Cerebellar cortex (tissue), 1 donor: ENCODE measurements at places on chromosomes 3 and 15.

- no peak for DNase-seq
Measured at GRCh38 chr3:179182902-179183301, 34.7 kb downstream of the PIK3CA start.

- no peak for DNase-seq
Measured at GRCh38 chr3:152121270-152121636, 147.5 kb upstream of the MBNL1 start.

- DNase-seq = no peak
Measured at GRCh38 chr3:174199696-174200095, 659.4 kb upstream of the NAALADL2 start.

DNA sequence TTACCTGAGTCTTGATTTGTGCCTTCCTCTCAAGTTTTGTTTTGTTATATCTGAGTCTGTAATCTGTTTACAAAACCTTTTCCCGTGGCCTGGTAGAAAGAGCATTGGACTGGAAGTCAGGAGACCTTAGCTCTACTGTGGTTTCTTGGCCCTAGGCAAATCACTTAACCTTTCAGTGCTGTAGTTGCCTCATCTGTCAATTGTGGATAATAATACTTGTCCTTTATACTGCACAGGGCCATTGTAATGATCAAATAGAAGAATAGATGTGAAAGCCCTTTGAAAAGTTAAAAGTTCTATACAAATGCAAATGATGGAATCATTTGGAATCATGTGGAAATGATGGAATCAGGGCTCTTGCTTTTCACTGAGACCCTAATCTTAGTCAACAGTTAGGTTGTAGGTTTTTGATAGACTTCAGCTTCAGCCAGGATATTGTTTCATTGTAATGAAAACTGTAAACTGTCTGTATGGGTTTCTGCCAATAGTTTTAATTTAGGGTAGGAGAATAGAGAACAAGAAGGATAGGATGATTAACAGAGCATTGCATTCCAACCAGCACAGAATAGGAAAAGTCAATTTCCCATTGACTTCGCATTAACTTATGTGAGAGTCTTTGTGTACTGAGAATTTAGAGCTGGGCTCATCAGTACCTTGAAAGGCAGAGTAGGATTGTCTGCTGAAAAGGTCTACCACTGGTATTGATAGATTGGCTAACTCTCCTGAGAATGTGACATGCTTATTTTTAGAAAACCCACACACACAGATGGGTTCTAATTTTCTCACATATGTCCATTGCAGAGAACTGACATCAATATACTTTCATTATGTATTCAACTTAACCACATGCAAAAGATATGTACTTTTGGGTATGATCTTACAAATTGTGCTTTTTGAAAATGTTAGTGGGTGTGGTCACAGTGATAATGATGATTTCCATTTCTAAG lies 21.8 kb downstream of the MAP2K5 start:
- no peak for DNase-seq

- DNase-seq = no peak
Measured at GRCh38 chr15:52559575-52559974, 9.3 kb downstream of the ARPP19 start.

- peak; percentile 70 for DNase-seq
Measured at GRCh38 chr15:56496635-56497034, 31.7 kb upstream of the MNS1 start.

GRCh38 chr3:114460459-114460858 lies 166.6 kb downstream of the TIGIT start:
- no peak for DNase-seq

DNA sequence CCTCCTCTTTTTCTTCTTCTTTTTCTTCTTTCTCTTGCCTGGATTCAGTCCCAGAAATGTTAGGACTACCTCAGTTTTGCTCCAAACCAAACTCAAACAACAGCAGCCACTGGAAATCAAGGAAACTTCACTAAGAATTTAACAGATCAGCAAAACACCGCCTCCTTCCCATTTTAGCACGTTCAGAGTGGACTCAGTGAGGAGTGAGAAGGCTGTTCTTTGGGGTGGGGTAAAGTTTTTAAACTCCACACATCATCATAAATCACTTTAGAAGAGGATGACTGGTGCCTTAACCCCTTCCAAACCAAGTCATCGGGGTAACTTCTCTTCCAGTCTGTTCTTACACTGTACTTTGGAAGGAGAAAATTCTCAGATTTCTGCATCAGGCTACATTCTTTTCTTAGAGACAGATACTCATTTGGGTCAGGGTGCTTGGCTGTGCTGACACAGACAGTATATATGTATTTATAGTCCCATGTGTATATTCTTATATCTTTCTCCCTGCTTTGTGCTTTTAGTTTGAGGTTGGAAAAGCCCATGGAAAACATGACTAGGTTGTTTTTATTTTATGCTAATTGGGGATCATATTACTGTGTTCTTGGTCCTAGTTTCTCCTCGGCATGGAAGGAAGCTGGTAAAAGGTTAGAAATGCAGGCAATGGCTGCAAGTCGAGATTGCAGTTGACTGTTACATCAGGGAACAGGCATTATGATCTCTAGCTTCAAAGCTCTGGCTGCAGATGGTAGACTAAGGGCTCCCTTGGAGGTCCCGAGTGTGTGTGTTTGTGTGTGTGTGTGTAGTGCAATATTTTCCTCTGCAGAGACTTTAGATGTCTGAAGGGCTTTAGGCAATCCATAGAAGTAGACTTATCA lies at the start of gene CCDC80:
Gene CCDC80 (minus strand): TSS at position 214 of the 872 bp plus-strand sequence. CDS start 1,238 bp downstream, outside the sequence.
- DNase-seq = peak; percentile 61

- no peak for DNase-seq
Measured at GRCh38 chr3:170603770-170604510, 18.1 kb upstream of the SLC7A14 start.

GRCh38 chr3:30631243-30631904 lies 25.0 kb downstream of the TGFBR2 start:
- DNase-seq = no peak

DNA sequence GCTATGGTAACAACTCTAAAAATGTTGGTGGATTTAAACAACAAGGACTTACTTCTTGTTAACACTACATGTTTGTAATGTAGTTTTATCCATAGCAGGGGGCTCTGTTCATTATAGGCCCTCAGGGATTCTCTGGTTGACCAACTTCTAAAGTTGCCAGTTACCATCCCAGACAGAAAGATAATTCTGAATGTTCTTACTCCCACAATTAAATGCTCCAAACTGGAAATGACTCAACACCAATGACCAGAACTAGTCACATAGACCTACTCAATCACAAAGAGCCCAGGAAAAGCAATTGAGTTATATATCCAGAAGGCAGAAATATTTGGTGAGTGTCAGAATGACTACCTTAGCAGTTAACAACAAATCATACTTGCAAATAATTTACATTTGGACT lies 199.3 kb upstream of the UMPS start:
- no peak for DNase-seq

DNA sequence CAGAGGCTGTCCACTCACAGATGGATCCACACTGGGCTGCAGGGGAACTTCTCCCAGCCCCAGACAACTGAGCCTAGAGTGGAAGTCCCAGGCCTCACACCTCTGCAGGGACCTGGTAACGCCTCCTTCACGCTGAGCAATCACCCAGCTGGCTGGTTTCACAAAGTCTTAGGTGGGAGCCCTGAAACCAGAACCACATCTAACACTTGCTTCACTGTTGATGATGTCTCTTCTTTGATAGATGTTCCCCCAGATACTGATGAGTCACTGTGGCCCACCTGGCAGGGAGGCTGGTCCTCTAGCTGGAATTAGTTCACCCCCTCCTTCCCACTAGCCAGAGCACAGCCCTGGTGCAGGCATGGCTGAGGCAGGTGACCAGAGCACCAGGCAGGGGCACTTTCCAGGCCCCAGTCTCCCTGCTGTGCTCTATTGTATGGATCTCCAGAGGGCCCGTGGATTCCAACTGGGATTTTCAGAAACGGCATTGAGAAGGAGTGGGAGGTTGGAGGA lies 33.5 kb downstream of the MYL3 start:
- no peak for DNase-seq

GRCh38 chr3:164641071-164641470 lies 437.2 kb downstream of the SI start:
- DNase-seq = no peak

GRCh38 chr3:48352546-48352945 lies 19.1 kb upstream of the SPINK8 start:
- DNase-seq = peak; percentile 92

DNA sequence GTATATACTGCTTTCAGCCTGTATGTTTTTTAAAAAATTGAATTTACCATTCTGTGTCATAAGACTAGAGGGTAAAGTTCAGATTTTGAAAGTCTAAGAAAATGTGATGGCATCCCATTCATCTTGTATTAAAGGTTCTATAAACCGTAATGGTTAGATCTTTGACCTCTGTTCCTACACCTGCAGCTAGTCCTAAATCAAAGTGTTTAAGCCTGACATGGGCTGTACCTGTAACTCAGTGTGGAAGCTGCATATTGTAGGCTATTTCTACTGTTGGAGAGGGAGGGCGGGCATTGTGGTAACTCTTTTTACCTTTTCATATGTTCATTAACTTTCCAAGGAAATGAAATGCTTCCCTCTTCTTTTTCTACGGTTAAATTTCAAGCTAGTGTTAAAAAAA lies 53.9 kb downstream of the ARHGEF26 start:
- DNase-seq = no peak

GRCh38 chr3:177237206-177237605 lies 39.9 kb upstream of the TBL1XR1 start:
- DNase-seq = no peak

DNA sequence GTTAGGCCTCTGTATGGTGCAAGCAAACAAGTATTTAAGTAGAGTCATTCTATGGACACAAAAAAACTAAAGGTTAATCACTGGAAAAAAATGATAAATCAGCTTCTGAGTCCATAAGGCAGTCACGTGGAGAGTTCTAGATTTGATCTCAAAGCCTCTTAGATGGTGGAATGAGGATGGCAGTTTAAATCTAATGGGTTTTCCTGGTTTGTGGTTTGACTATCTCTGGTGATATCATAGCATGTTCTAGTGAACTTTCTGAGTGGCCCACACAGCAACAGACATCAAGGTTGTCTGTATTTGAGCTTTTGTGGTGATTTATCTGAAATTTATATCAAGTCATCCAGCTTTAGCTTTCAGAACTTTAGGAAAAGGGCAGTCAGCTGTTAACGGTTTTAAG lies 52.4 kb downstream of the ILDR1 start:
- no peak for DNase-seq

DNA sequence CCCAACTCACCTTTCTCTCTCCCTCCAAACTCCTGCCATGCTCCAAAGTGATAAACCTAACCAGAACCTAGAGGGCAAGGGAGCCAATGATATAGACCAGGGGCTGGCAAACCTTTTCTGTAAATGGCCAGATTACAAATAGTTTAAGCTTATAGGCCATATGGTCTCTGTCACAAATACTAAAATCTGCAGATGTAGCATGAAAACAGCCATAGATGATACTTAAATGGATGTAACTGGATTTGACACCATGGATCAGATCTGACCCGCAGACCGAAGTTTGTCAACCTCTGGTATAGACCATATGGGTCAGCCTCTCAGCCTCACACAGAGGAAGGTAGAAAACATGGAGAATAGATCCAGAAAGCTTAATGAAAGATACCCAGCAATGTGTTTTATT lies 165.2 kb upstream of the STT3B start:
- no peak for DNase-seq

GRCh38 chr3:12518261-12519028 lies 26.9 kb downstream of the MKRN2OS start:
- no peak for DNase-seq

GRCh38 chr3:186589121-186589520 lies 18.6 kb downstream of the DNAJB11 start:
- no peak for DNase-seq
